ENCODE measurements at places on chromosomes 1 and 21.
A peak's percentile ranks its signal among the peaks of the same experiment; 100 is the strongest.

- DNase-seq = no peak
Measured at GRCh38 chr1:158327481-158327880, 3.9 kb downstream of the CD1B start.

DNA sequence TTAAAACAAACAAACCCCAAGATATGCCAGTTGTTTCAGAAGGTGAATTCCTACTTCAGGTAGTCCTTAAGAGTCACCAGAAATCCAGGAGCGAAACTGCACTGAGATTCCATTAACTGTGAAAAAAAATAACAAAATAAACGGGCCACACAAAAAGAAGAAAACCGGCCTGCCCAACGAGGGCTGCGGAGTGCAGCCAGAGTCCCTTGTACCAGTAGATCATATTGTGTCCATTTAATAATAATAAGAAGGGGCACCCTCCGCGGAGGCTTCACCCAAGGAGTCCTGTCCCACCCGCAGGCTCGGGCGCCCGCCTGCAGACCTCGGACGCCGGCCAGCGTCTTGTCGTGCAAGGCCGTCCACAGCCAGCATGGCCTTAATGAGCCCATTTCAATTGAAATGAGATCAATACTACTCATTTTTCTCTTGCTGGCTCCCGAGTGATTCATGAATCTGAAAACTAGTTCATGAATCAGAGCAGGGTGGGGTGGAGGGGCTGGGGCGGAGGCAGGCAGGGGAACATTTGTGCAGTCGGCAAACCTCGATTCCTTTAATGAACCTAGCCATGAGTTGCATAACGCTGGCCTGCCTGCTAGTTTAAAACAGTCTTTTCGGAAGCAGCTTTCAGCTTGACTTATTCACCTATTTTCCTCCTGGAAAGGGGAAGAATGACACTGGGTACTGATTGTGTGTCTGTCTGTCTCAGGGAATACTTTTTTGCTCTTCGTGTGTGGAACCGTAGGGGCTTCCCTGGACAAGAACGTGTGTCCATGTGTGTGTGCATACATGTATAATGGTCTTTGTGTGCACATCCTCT, 113.1 kb upstream of the IRF2BP2 start:
- no peak for DNase-seq

GRCh38 chr1:9890224-9890731, 19.8 kb downstream of the CTNNBIP1 start:
- peak; percentile 69 for DNase-seq

- peak; percentile 50 for DNase-seq
Measured at GRCh38 chr1:228735871-228736586, 750 bp downstream of the RHOU start.

DNA sequence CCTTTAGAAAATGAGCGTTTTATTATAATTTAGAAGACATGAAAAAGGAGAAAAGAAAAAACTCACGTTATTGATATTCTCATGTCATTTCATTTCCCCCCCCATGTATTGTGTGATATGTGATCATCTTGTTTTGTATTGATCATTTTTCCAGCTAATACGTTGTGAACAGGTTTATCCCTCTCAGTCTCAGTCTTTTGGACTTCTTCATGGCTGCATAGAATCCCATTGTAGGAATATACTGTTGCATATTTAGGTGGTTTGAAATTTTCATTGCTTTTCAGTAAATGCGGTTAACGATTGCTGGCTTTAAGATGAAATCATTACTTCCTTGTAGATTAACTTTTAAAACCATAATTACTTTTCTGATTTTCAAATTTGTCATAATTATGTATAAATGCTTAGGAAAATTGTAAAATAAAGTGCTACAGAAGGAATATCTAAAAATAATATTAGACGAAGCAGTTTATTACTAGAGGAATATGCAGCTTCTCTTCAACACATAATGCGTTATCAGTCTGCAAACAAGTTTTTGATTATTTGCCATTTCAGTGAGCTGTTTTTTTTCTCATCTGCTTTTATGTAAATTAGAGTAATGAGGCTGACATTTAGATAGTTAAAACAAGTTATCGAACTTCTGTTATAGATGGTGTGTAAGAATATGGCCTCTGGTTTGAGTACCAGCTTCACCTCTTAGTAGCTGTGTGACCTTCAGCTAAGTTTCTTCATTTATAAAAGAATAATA, 1.8 kb downstream of the SON start:
- DNase-seq = no peak

DNA sequence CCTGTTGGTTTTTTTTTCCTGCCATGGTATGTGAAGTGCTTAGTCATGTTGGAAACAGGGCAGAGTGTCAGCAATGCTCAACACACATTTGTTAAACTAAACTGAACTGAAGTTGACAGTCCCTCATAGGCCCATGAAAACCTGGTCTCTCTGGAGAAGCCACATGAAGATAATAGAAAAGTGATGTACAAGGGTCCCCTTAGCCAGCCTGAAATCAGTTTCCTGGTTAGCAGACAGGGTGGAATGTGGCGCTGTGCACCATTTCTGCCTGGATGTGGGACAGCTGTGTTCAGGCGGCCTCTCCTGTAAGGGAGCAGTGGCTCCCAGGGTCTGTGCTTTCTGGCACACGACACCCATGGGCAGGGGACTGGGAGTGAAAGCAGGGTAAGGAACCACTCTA, 9.9 kb upstream of the CHI3L1 start:
- peak; percentile 48 for DNase-seq

DNA sequence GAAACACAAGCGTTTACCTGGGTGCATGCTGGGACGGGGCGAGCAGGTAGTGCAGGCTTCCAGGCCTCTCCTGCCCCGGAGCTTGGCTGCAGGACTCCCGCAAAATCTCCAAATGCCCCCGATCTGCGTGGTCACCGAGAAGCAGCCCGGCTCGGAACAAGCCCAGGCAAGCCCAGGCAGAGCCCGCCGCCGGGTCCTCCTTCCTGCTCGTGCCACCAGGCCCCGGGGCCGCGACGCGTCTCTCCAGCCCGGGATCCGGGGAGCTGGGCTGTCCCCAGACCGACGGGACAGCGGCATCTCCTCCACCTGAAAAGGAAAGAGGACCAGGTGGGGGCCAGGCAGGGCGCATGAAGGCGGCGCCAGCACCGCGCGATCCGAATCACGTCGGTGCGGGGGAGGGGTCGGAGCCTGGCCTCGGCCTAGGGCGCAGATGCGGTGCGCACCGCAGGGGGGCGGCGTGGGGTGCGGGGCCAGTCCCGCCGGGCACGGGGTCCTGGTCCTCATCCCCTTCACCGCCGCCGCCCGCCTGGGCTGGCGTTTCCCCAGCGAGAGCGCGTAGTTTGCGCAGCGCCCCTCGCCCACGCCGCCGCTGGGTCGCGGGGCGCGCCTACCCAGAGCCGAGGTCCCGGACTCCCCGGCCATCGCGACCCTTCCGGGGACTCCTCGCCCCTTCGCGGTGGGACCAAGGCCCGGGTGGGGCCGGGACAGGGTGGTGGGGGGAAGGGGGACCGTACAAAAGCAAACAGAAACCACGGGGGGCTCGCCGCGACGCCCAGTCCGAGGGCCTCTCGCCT, 52.4 kb upstream of the H6PD start:
- peak; percentile 63 for DNase-seq

DNA sequence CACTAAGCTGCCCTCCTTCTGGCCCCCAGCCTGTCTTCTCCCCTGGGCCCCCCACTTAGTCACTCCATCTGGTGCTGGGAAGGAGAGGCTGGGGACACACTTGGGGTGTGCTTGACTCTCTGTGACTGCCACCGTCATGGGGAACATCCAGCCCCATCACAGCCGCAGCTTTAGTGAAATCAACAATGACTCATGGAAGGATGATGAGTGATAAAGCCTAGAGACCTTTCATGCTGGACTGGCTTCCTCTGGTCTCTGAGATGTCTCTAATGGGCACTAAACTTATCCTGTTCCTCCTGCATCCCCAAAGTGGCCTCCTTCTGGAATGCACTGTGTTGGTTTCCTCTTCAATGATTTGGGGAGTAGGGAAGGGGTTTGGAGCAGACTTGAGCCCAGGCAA, 172.9 kb downstream of the GRIK3 start:
- DNase-seq = no peak

GRCh38 chr1:30600706-30601105, 122.7 kb downstream of the MATN1 start:
- no peak for DNase-seq

- peak; percentile 2 for DNase-seq
Measured at GRCh38 chr1:61640531-61641530, 84.1 kb downstream of the TM2D1 start.

- DNase-seq = no peak
Measured at GRCh38 chr1:22418933-22419382, 32.7 kb upstream of the ZBTB40 start.

- no peak for DNase-seq
Measured at GRCh38 chr1:109898842-109899241, 11.8 kb upstream of the CSF1 start.

GRCh38 chr1:248812736-248813425, 12.8 kb downstream of the SH3BP5L start:
- no peak for DNase-seq

- peak; percentile 92 for DNase-seq
Measured at GRCh38 chr21:36235058-36235582, 78.5 kb downstream of the DOP1B start.

DNA sequence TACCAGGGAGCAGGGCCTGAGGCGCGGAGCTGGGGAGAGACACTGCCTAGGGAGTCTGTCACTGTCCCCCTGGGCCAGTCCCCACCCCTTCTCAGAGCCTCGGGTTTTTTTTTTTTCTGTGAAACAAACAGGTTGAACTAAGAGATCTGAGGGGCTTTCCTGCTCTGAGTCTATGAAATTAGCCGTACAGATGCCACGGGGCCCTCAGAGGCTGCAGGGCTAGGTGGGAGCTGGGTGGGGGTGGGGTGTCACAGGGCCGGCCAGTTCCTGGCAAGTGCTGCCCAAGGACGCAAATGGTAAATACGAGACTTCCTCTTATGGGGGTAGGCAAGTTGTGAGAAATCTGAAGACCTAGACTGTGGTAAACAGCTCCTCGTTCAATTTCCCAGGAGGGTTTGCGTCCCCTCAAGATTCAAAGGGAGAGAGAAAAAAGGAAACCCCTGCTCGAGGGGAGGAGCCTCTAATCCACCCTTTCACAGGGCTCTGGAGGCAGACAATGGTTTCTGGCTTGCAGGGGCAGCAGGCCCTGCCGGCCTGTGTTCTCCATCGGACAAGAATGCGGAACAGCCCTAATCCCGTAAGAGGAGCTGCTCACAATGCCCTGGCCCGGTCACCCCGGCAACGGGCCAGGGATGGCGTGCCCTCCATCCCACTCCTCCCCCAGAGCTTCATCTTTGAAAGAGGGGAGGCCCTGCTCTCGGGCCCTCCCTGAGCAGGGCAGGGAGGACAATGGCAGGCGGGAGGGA, 7.8 kb downstream of the NUAK2 start:
- peak; percentile 97 for DNase-seq

DNA sequence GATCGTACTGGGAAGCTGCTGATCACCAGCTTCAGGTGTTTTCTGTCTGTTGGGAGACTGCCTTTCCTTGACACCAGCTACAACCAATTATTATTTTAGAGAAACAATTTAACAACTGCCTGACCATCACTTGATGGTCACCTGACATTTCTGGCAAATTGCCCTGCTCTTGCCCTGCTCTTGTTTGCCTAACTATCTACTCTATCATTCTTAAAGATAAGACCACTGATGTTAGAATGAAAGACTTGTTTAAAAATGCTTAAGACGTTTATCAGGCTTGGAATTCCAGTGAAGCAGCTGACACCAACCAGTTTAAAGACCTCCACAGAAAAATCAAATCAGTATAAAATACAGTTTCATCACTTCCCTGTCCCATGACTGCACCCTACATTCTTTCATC, 423.3 kb upstream of the CAMK1G start:
- DNase-seq = no peak

GRCh38 chr21:26759731-26760130, 85.5 kb downstream of the ADAMTS1 start:
- DNase-seq = no peak

DNA sequence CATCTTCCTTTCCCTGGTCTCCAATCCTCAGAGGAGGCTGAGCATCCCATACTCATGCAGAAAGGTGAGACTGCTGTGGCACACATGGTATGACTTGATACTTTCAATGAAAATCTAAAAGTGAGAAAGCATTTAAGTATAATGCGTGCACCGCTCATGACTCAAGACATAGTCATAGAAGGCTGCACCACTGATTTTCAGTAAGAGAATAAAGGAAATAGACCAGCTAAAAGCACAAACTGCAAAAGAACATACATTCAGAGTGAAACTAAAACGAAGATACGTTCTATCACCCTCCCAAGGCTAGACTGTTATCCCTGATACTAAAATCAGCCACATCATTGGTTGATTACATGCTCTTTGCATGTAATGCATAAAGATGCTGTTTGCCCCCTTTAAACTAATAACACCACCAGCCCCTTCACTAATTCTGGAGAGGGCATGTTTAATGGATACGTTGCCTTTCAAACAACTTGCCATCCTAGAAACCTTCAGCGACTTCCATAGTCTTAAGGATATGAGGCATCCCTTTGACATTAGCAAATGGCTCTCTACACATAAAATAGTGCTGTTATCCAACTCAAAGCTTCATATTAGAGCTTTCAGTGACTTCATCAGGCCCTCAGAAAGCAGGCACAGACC, 2.1 kb downstream of the PLD5 start:
- no peak for DNase-seq

- DNase-seq = no peak
Measured at GRCh38 chr21:28654406-28654805, 338.3 kb downstream of the LTN1 start.

- no peak for DNase-seq
Measured at GRCh38 chr1:228150120-228150460, 360 bp downstream of the GJC2 start.

GRCh38 chr1:47647327-47647845, 209.5 kb downstream of the FOXD2 start:
- DNase-seq = no peak

DNA sequence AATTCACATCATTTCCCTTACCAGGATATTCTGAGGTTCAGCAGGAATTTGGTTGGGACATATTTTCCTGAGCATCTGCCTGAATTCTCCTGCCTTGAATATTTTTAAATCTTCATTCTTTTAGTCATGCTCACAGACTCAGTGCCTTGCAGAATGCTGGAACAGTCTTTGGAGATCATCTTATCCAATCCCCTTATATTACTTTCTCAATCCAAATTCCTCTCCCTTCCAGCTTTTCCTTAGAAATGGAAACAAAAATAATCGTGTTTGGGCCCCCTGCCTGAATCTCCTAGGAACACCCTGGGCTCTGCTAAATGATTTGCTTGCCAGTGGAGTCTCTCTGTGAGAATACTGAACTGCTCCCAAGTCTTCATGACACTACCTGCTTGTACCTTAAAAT, 38.4 kb downstream of the LHX8 start:
- no peak for DNase-seq

- no peak for DNase-seq
Measured at GRCh38 chr21:46018615-46019014, 37.0 kb downstream of the COL6A1 start.

DNA sequence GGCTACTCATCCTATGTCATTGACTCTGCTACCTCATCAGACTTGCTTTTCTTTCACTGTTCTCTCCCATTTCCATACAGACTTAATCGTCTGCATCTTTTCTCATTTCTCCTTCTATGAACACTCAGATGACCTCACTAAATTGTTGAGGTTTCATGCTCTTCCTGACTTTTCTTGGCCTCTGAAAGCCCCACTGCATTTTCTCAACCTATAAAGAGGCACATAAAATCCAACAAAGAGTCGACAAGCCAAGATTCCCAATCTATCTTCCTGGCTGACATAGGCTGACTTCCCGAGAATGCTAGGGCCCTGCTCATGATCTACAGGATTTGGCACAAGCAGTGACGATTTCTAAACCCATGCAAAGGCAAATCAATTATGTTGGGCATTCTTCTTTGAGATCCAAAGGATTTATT, 280.8 kb upstream of the DPYD start:
- no peak for DNase-seq

GRCh38 chr1:24047110-24047477, 64.8 kb downstream of the MYOM3 start:
- DNase-seq = peak; percentile 24

- peak; percentile 94 for DNase-seq
Measured at GRCh38 chr1:39691383-39692151, at the start of gene HPCAL4. TSS of gene HPCAL4 (minus strand) at chr1:39691433. CDS start at chr1:39684603, 6,830 bp downstream.

All from ELF-1 (cell line).